ENCODE measurements at places on chromosomes 11 and 22.
A peak's percentile ranks its signal among the peaks of the same experiment; 100 is the strongest.

- no peak for DNase-seq
These were observed 576.0 kb downstream of the SOX6 start for GRCh38 chr11:15780382-15780781.

DNA sequence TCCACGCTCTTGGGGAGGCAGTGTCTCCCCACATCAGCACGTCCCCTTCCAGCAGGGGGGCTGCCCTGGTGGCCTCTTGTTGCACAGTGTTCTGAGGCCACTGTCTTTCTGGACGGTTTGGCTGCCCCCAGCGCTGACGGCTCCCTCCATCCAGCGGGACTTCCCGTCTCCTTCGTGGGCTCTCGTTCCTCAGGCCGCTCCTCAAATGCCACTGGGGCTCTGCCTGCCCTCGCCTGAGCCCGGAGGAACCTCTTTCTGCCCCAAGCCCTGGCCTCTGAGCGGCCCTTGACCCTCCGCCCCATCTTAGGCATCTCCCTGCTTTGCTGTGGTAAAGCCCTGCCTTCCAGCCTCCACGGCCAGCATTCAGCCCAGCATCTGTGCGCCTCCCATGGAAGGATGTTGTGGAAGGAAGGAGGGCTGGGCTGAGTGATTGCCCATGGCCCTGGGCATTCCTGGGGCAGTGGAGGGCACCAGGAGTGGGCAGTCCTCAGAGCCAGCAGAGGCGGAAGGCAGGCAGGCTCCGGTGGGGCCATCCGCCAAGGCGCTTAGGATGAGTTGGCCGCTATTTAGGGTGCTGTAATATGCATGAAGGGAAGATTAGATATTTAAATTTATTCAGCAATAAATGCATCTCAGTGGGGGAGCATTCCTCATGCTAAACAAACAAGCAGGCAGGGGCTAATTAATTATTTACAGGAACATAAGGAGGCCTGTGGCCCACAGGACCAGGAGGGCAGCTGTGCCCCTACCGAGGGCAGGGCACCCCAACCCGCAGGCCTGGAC, 17.8 kb downstream of the OTUB1 start:
- no peak for DNase-seq

GRCh38 chr11:2205981-2206690, 34.5 kb upstream of the TH start:
- DNase-seq, result no peak

DNA sequence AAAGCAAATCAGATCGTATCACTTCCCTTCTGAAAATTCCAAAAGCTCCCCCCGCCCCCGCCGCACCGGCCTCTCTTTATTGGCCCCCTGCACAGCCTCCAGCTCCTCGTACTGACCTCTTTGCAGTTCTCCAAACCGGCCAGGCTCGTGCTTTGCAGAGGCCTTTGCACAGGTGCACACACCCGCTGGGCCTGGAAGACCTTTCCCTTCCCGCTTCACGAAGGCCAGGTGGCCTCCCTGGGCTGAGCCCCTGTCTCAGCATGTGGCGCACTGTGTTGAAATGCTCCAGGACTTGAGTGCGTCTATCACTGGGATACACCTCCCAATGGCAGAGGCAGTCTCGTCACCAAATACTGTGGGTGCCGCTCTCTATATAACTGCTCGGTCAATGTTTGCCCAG, 13.2 kb upstream of the ADA2 start:
- DNase-seq, result no peak

DNA sequence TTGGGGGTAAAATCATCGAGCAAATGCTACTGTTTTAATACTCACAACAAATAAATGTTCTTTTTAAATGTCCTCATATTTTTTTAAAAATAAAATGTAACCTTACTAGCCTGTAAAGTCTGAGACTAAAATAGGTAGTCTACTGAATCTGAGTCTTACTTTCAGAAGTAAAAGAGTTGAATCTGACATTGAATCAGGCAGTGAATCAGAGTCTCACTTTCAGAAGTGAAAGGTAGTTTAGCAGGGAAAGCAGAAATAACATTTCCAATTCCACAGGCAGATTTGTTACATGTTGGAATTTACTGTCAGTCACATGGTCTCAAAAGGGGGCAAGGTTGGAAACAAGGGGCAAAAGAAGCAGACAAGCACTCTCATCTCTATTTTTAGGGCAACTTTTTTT, 143.0 kb downstream of the ELP4 start:
- no peak for DNase-seq

DNA sequence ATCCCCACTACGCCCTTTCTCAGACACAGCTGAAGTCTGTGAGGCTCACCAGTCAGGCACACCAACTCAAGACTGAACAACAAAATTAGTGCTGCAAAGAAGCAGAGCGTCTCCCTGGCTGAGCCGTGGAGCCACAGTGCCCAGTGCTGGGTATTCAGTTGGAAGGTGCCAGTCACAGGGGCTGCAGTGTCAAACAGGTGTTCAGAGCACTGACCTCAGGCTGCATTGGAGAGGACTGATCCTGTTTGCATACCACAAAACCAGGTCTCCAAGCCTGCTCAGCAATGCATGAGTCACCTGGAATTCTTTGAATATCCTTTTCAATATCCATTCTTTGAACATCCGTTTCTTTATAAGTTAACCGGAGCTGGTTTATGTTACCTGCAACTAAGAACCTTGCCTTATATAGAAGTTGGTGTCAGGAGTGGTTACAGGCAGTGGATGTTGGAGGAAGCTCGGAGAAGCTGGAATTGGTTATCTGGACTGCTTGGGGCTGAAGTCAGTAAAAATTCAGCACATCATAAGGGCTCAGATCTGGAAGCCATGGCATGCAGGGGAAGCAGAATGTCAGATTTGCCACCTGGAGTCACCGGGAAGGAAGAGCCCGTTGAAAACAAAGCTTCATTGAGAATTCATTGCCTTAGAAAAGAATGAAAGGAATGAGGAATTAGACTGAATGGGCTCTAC, 30.3 kb downstream of the PDGFB start:
- peak; percentile 50 for DNase-seq

Measured in EL (cell line).